ENCODE measurements at places on chromosomes 3 and 15.

DNA sequence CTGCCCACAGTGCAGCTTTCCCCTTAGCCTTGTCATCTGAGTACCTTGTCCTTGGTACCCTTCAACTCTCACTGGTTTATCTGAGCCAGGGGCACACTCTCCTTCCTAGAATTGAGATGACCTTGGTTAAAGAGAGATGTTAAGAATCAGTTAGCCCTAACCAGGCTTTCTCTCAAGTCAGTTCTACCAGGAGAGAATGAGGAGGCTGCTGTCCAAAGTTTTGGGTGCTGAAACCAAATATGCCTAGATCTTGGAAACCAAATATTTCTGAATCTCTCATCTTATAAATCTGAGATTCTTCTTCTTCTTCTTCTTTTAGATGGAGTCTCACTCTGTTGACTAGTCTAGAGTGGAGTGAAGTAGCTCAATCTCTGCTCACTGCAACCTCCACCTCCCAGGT lies 12.0 kb upstream of the CTXND1 start:
- no peak for DNase-seq

DNA sequence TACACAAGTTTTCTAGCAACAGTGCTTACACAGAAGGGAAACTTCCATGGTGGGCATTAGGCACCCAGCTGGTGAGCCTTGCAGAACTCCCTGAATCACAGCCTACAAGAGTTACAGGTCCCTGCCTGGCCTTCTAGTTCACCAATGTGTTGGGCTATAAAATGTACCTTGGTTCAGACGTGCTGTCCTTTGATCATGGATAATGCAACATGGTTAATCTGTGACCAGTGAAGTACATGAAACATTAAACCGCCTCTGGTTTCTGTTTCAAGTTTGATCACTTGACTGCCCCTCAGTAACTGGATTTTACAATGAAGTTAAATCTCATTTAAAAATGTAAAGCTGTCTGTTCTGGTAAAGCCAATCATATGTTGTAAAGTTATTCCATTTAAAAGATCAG lies 51.8 kb downstream of the FMN1 start:
- no peak for DNase-seq

DNA sequence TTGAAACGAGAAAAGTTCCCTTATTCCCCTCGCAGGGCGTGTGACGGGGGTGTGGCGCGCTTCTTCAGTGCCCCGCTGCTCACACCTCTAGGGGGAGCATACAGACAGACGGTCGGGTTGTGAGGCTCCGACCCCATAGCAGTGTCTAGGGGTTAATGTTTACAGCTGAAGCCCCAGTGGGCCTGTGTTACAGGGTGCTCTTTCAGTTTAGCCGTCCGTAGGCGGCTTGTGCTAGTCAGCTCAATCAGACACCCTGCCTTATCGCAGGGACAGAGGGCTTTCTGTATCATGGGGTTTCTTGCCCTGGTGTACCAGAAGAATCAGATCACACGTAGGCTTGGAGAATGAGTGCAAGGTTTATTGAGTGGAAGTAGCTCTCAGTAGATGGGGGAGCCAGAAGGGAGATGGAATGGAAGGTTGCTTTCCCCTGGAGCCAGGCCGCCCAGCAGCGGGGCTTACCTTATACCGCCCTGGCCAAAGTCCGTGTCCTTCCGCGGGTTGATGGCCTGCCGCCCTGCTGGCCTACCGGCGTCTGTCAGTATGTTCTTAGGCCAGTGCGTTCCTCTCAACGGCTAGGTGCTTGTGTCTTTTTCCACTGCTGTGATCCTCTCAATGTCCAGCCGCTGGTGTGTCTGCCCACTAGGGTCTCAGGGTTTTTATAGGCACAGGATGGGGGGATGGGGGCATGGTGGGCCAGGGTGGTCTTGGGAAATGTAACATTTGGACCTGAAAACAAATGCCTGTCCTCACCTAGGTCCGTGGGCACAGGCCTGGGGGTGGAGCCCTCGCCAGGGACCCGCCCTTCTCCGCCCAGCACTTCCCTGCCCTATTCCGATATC lies 32.2 kb upstream of the ACP3 start:
- no peak for DNase-seq

GRCh38 chr15:92883876-92884435 lies 16.2 kb upstream of the CHD2 start:
- no peak for DNase-seq

- peak; percentile 60 for DNase-seq
Observed at GRCh38 chr15:77118882-77119321, 48.0 kb upstream of the TSPAN3 start.

DNA sequence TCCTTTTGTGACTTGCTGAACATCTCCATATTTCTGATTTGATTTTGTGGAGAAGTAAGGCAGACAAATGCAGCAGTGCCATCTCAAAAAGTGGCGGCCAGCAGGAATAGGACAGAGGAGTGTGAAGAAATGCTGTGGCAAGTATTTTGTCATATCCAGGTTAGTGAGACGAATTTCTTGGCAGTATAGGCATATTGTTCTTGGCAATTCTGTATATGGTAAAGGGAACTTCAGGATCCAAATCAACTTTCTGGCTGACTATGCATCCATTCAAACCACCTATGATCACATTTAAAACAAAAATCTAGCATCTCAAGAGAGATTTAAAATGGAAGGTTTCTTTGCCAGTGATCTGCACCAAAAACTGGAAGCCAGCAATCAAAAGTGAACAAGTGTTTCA lies 228.0 kb downstream of the DTWD1 start:
- no peak for DNase-seq

DNA sequence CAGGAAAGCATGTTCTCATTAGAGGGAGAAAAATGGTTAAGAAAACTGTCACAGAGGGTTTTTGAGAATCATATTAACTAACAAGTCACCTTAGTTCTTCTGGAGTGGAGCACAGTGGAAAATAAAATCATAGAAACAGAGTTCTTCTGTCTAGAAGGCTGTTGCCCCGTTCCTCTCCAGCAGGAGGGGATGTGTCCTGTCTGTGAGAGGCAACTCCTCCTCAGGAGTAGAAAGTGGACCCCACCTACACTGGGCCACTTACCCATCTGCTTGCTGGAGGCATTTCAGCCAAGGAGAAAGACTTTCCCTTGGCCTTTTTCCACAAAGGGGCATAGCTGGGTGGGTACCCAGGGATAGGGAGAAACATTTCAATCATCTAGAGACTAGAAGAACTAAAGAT lies 106.6 kb downstream of the SSR3 start:
- DNase-seq = no peak

DNA sequence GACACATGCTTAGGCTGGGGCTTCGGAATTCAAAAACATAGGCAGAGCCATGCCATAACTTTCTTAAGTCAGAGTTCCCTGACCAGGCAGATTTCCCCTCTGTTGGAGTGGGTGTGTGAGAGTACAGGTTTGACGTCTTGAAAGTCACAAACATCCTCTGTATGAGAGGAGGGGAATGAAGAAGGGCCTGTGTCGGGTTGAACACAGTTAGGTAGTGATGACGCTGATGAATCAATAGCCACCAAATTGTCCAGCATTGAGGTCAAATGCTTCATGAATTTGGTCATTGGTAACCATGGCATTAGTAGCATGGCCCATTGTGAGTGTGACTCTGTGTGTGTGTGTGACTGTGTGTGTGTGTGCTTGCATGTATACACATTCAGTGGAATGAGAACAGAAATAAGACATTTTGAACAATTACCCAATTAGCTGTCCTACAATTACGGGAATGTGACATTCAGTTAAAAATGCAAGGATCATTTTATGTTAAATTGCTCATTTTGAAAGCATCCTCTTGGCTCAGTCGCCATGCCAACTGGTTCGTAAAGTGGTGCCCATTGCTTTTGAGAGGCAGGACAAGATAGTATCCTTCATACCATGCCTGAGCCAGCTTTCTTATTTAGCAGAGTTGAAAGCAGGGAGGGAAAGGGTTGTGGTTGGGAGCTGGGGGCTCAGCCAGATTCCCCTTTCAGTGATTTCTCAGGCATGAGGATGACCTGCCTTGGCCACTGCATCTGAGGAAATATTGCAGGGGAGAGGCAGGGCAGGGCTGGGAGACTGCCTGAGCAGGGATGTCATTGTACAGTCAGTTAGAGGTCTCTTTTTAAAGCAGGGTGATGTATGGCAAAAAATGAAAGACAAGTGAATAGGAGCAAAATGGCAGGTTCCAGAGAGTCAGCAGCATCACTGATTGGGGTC lies 35.4 kb downstream of the RBP2 start:
- no peak for DNase-seq

DNA sequence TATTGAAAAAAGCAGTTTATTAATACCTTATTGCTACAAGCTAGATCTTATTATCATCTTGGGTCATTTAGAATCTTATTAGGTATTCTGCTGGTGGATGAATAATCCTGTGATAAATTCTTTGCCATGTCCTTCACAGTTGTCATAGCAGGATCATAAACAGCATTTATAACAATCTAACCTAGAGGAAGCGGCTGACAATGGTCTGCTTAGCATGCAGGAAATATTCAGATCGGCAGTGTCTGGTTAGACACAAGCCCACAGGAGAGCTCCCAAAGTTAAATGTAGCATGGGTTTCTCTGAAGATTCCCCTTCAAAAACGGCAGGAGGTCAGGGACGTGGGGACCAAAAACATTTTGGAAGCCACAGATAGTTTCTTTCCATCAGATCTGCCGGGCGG lies 179.3 kb downstream of the FOXB1 start:
- no peak for DNase-seq

DNA sequence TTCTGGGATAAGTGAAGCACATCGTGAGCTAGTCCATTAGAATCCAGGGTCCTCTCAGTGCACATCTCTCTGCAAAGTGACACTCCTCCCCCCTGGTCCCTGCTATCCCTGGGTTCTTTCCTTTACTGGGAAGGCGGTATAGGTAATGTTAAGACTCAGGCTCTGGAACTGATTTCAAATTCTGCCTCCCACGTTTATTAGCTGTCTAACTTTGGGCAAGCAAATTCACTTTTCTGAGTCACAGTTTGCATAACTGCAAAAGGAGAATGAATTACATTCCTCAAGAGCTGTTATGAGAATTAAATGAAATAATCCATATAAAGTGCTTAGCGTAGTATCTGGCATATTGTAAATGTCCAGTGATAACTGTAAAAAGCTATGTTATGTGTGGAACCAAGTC lies 168.1 kb upstream of the LRRN1 start:
- DNase-seq = no peak

GRCh38 chr15:92883163-92883875 lies 16.8 kb upstream of the CHD2 start:
- DNase-seq = no peak

DNA sequence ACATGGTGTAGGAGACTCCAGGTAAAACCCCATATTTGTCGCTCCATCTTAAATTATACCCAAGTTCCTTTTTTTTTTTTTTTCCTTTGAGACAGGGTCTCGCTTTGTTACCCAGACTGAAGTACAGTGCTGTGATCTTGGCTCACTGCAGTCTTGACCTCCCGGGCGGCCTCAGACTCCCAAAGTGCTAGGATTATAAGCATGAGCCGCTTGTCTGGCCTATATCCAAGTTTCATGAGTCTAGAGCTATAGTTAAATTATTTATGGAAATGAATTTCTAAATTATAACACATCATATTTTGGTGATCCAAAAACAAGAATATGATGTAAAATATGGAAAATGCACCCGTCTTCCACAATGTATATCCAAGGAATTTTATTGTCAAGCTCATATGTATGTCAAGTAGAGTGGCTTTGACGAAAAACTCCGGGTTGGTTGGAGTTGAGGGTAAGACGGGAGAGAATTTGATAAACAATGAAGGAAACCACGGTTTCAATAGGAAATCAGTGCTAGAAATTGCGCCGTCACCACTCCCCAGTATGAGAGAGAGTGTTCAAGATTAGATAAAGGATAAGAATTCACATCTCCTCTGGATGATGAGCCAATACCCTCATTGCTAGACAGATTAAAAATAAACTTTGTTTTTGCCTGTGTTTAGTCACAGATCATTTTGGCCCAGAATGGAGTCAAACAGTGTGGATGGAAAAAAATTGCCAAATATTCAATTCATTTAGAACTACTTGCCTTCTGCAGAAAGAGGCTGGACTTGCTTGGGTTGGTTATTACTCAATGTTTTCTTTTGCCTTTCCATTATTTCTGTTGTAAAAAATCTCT lies 209.2 kb upstream of the NR2F2 start:
- DNase-seq = no peak

DNA sequence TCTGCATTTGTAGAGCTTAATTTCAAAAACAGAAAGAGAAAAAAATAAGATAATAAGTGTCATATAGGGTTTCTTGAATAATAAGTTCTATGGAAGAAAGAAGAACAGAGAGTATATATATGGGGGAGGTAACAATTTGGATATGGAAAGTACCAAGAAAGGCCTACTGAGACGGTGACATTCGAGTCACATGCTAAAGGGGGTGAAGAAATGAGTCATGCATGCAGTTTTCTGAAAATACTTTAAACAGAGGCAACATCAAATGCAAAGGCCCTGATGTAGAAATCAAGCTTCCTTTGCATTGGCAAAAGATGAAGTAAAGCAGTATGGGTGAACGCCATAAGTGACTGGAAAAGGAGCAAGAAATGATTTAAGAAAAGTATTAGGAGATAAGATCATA lies 371.6 kb upstream of the ZNF385D start:
- no peak for DNase-seq

GRCh38 chr15:86355801-86356200 lies 276.1 kb downstream of the AGBL1 start:
- no peak for DNase-seq

DNA sequence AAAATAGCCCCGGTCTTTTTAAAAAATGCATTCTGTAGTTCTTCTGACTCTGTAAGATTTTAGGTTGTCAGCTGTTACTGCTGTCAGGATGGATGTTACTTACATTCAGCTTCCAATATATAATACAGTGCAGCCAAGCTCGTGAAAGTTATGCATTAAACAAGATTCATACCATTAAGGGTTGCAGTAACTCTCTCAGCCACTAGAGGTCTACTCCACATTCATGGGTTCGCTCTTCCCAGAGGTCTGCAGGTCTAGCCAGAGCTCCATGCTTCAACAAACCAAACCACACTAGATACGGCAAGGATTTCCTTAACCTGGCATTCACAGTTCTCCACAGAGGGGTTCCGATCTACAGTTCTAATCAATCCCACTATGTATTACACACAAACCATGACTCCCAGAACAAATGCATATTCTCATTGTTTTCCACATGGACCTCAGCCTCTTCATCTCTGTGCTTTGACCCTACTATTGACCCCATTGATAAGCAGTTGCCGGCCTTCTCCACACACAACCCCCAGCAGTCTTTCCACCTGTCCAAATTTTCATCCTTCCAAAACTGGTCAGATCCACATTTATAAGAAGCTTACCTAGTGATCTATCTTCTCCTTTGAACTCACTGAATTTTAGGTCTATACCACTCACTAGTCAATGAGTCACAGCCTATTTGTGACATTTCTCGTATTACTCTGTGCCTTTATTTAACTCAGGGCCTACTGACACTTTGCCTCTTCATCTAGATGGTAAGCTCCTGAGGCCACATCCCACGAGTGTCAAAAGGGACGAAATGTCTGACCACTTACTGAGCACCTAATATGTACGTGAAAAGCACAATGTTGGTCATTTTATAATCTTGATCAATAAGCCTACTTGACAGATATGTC lies 33.7 kb downstream of the RORA start:
- no peak for DNase-seq

- DNase-seq = no peak
Observed at GRCh38 chr3:179927191-179927590, 109.5 kb downstream of the PEX5L start.

All from ureter (tissue), 1 donor.